ENCODE measurements at places on chromosomes 4 and X. TPM values are rescaled to one million over a fixed set of nuclear protein-coding genes. Genes with fewer than 3 reads are reported as not detected.

The C1QTNF7 gene
- 11.7 TPM for polyA plus RNA-seq

DNA sequence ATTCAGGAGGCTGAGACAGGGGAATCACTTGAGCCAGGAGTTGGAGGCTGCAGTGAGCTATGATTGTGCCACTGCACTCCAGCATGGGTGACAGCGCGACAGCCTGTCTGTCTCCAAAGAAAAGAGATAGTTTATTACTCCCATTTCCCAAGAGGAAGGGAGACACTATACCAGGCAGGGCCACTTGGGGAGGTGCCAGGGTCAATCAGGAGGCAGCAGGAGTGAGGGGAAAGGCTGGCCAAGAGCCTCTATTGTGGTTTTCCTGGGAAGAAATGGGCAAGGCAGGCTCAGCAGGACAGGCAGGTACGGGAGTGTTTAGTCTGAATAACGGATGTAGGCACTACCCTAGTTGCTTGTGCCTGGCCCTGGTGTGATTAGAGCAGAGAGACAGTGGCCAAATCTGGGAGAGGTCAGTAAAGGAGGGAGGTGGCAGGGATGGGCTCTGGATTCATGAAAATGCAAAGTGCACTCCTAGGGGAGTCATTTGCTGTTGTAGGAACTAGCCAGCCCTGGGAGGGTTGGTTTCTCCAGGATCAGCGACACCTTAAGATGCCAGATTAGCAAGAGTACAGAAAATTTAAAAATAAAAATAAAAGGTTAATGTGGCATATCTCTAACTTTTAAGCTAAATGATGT is 20.2 kb upstream of the CDKN2AIP start:
- no peak for DNase-seq

DNA sequence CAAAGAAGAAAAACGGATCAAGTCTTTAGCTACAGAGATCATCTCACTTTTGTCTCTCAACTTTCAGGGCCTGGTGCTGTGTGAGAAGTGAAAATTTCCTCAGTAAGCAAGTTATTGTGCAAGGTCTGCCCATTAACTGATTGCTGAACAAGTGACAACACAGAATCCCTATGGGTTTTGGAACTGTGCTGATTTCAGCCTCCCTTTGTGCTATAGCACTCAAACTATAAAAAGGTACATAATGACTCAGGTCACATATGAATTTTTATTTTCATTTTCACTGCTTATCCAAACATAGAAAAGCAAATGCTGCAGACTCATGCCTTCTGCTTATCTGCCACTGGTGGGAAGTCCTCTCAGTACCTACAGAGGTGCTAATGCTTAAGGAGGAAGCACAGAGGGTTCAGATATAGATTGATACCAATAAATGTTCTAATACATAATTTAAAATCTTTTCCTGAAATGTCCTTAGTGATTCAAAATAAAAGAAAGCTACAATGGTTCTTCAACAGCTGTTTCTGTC is 576.2 kb upstream of the CT83 start:
- DNase-seq: no peak

The TLR2 gene
- polyA plus RNA-seq: 45.2 TPM

GRCh38 chrX:69025802-69026301 is 139.4 kb downstream of the PJA1 start:
- no peak for DNase-seq

DNA sequence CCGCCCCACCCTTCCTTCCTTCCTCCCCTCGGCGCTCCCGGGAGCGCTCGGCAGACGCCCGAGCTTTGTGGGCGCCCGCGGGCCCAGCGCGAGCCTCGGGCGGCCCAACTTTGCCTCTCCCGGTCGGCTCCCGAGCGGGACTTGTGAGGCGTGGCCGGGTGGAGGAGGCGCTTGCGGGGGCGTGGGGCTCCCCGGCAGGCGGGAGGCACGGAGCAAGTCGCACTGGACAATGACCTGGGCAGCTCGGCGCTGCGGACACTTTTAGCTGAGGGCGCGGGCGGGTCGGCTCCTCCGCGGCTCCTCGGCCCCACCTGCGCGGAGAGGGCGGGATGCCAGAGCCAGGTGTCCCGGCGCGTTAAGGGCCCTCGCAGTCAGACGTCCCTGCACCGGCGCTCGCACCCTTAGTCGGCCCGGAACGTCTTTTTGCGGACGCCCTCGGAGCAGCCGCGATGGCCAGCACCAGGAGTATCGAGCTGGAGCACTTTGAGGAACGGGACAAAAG is 385 bp downstream of the DCLK2 start:
- DNase-seq: peak; percentile 29

The UGT2B10 gene
- polyA plus RNA-seq: 0.19 TPM

All from right lung (tissue), 10 donors.